Neural cell (in vitro differentiated cells): ENCODE measurements at places on chromosomes 3 and 15. TPM values are rescaled to one million over a fixed set of nuclear protein-coding genes. Genes with fewer than 3 reads are reported as not detected.

AGBL1 gene
- polyA plus RNA-seq = 0.12 TPM in 1 of 2 replicates, not detected in the other

CYP1A2 gene
- not detected in 2 replicates for polyA plus RNA-seq

BOC gene
- 0.53 and 3.8 TPM in 2 replicates for polyA plus RNA-seq

PLSCR2 gene
- not detected in 2 replicates for polyA plus RNA-seq

MUSTN1 gene
- polyA plus RNA-seq = not detected in 2 replicates

GHSR gene
- polyA plus RNA-seq = not detected in 2 replicates

DISP2 gene
- 5.0 and 26.0 TPM in 2 replicates for polyA plus RNA-seq

C2CD4A gene
- not detected in 2 replicates for polyA plus RNA-seq

CD86 gene
- 0.40 TPM in 1 of 2 replicates, not detected in the other for polyA plus RNA-seq

HRH1 gene
- polyA plus RNA-seq = 0.06 and 0.08 TPM in 2 replicates

LOXL1 gene
- 1.9 and 2.1 TPM in 2 replicates for polyA plus RNA-seq

STX19 gene
- polyA plus RNA-seq = not detected in 2 replicates

ARNT2 gene
- polyA plus RNA-seq = 41.2 and 49.8 TPM in 2 replicates

CCRL2 gene
- polyA plus RNA-seq = not detected in 2 replicates

CD96 gene
- not detected in 2 replicates for polyA plus RNA-seq

KIAA1143 gene
- 17.6 and 18.4 TPM in 2 replicates for polyA plus RNA-seq

ROPN1 gene
- polyA plus RNA-seq = not detected in 2 replicates

B3GALNT1 gene
- 22.6 and 31.7 TPM in 2 replicates for polyA plus RNA-seq

FOXL2 gene
- not detected in 2 replicates for polyA plus RNA-seq

EPHA6 gene
- 0.56 and 0.78 TPM in 2 replicates for polyA plus RNA-seq

MYRIP gene
- 0.64 and 0.76 TPM in 2 replicates for polyA plus RNA-seq

P2RY13 gene
- polyA plus RNA-seq = 0.12 TPM in 1 of 2 replicates, not detected in the other

LRRC31 gene
- polyA plus RNA-seq = not detected in 2 replicates

TRPM1 gene
- polyA plus RNA-seq = not detected in 2 replicates

TNFAIP8L3 gene
- 0.16 TPM in 1 of 2 replicates, not detected in the other for polyA plus RNA-seq

ATP8B4 gene
- 1.0 and 2.9 TPM in 2 replicates for polyA plus RNA-seq

NR2E3 gene
- not detected in 2 replicates for polyA plus RNA-seq

MELTF gene
- polyA plus RNA-seq = 0.06 and 0.09 TPM in 2 replicates

WDR72 gene
- polyA plus RNA-seq = 0.05 TPM in 1 of 2 replicates, not detected in the other

TGM5 gene
- not detected in 2 replicates for polyA plus RNA-seq

CAPN3 gene
- polyA plus RNA-seq = 1.5 TPM in 1 of 2 replicates, not detected in the other

TNK2 gene
- 16.3 and 22.4 TPM in 2 replicates for polyA plus RNA-seq

SH2D7 gene
- not detected in 2 replicates for polyA plus RNA-seq

SLC51A gene
- 1.3 TPM in 1 of 2 replicates, not detected in the other for polyA plus RNA-seq

FSIP1 gene
- 3.8 and 4.1 TPM in 2 replicates for polyA plus RNA-seq

CD200R1 gene
- polyA plus RNA-seq = 0.54 and 0.72 TPM in 2 replicates

CP gene
- not detected in 2 replicates for polyA plus RNA-seq

ASB14 gene
- polyA plus RNA-seq = 0.51 TPM in 1 of 2 replicates, not detected in the other

MYZAP gene
- 0.16 TPM in 1 of 2 replicates, not detected in the other for polyA plus RNA-seq

RARRES1 gene
- polyA plus RNA-seq = not detected in 2 replicates

FSTL1 gene
- polyA plus RNA-seq = 7.6 and 12.3 TPM in 2 replicates

OR4F6 gene
- polyA plus RNA-seq = not detected in 2 replicates

FMN1 gene
- 0.26 and 0.40 TPM in 2 replicates for polyA plus RNA-seq

NR1I2 gene
- 0.53 and 0.72 TPM in 2 replicates for polyA plus RNA-seq

PARP15 gene
- polyA plus RNA-seq = not detected in 2 replicates

THRB gene
- polyA plus RNA-seq = 1.7 TPM in 1 of 2 replicates, not detected in the other

MST1 gene
- 62.5 and 64.0 TPM in 2 replicates for polyA plus RNA-seq
